ENCODE measurements at places on chromosomes 3 and 15.

- DNase-seq, result no peak
Measured at GRCh38 chr3:37097776-37098175, 76.6 kb downstream of the LRRFIP2 start.

DNA sequence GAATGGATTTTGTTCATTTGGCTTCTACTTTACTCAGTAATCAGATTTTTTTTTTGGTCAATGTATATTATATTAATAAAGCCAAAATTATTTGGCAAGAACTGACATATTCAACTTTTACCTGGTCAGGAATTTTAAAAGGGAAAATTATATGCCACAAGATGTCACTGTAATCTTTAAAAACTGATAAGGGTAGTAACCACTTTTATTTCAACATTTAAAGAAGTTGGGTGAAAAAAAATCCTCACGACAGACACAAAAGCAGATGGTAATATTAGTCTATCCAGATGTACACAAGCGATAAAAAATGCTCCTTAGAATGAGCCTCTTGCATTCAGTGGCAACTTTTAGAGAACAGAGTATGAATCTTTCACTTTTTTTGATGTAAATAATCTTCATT is 101.9 kb downstream of the SERPINI1 start:
- DNase-seq, result no peak

DNA sequence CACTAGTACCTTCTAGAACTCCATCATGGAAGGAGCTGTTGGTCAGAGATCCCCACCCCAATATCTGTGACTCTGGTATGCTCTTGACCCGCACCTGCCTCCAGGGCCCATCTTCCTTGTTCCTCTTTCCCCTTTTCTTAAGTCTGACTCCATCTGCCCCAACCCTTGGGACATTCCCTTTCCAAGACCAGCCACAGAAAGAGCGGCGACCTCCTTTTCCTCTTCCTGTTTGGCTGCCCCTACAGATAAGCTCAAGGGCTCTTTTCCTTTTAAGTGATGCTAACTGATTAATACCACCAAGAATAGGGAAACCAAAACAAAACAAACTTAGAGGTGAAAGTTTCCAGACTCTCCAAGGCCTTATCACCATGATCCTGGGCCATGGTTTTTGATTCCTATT is 21.9 kb upstream of the ATP8B4 start:
- no peak for DNase-seq

GRCh38 chr15:79378394-79379109 is 53.6 kb upstream of the MINAR1 start:
- DNase-seq, result no peak

GRCh38 chr3:9441501-9442221 is 44.2 kb downstream of the SETD5 start:
- DNase-seq, result no peak

DNA sequence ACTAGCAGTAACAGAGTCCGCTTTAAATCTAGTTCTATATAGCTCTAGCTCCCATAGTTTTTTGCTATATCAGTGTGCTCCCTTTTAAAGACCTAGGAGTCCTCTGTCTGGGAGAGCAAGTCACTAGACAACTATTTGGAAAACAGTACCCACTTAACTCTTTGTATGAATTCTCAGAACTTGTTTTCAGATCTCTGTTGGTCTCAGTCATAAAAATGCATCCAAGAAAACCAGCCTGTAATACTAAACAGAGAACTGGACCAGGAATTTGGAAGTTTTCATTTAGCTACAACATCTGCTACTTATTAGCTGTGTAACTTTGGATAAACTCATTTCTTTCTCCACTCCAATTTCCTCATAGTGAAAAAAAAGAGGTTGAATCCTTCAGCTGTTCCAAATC is 56.9 kb upstream of the C3orf49 start:
- no peak for DNase-seq

DNA sequence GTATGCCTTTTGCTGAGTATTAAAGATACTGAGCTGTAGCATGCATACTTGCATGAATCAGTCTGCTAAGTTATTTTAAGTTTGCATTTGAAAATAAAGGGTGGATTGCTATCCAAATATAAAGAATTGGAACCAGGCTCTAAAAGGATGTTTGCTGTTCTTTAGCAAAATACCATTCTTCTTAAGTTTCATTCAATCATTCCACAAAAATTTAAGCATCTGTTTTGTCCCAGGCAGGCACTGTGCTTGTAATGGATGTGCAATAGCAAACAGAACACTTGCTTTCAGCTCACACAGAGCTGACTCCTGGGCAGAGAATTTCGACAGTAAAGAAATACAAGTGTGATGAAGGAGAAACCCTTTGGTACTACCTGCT is 151.1 kb downstream of the PGPEP1L start:
- DNase-seq, result no peak

- DNase-seq, result no peak
Measured at GRCh38 chr3:13484851-13485590, 4.9 kb downstream of the HDAC11 start.

GRCh38 chr3:152769523-152769922 is 65.4 kb upstream of the P2RY1 start:
- DNase-seq, result no peak

GRCh38 chr3:121819236-121819635 is 15.6 kb downstream of the IQCB1 start:
- no peak for DNase-seq

DNA sequence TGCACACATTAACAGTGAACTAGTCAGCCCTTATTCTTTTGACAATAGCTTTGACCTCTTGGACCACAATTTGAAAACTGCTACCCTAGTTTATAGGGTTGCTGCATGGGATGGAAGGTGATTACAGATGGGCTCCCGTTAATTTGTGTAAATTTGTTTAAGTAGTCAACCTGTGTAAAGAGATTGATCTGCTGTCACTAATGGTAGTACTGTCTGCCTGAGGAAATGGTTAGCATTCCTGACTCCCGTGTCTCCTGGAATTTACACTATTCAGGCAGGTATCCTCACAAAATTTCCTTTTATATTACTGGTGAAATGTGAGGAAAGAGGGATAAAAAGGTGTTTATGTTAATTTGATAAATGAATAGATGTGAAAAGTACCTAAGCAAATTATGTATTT is 15.3 kb upstream of the EBLN2 start:
- DNase-seq, result no peak
